ENCODE measurements at places on chromosomes 16 and 17.

- DNase-seq, result peak; percentile 7
Measured at GRCh38 chr16:75566758-75567255, 628 bp downstream of the GABARAPL2 start.

- peak; percentile 92 for DNase-seq
Measured at GRCh38 chr17:77425791-77426641, 285.2 kb downstream of the SEC14L1 start.

GRCh38 chr17:76452127-76452659, 759 bp downstream of the UBE2O start:
- DNase-seq, result no peak

DNA sequence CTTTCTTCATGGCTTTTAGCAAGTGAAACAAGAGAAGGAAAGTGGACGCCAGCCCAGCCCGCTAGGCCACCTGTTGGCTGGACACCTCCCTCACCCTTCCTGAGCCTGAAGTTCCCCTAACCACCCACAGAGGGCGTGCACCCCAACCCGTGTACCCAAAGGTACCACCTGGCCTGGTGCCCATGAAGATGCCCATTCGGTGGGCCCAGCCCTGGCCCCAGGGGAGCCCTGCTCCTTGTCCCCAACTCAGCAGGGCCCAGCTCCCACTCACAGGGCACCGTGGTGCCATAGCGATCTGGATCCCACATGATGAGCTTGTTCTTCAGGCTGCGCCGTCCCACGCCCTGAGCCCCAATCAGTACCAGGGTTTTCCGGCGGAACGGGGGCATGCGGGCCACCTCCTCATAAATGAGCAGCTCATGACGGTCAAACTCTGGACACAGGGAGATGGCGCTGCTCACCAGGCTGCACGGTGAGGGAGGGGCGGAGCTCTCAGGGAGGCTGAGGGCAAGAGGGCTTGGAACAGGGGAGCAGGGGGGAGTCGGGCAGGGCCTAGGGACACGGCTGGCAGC, 26.8 kb downstream of the MPP2 start:
- DNase-seq, result peak; percentile 77

GRCh38 chr16:17557949-17558348, 87.2 kb upstream of the XYLT1 start:
- no peak for DNase-seq

GRCh38 chr16:69520800-69521602, 44.8 kb upstream of the NFAT5 start:
- DNase-seq, result no peak

GRCh38 chr16:87835882-87836331, 33.4 kb downstream of the SLC7A5 start:
- DNase-seq, result no peak

DNA sequence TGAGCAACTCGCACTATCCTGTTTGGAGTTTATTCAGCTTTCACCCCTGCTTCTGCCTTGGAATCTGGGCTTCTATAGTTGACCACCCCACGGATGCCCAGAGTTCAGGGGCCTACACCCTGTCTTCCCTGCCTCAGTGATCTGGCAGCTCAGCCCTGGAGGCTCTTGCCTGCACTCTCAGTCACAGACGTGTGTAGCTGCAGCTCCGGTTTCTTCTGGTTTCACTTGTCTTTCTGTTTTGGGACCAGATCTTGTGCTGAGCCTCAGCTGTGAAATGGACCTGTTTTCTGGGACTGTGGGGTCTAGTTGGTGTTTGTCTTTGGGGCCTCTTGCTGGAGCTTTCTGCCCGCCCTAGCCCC, 5.8 kb downstream of the GPT2 start:
- DNase-seq, result no peak

GRCh38 chr16:51939378-51939871, 607.5 kb downstream of the TOX3 start:
- no peak for DNase-seq

DNA sequence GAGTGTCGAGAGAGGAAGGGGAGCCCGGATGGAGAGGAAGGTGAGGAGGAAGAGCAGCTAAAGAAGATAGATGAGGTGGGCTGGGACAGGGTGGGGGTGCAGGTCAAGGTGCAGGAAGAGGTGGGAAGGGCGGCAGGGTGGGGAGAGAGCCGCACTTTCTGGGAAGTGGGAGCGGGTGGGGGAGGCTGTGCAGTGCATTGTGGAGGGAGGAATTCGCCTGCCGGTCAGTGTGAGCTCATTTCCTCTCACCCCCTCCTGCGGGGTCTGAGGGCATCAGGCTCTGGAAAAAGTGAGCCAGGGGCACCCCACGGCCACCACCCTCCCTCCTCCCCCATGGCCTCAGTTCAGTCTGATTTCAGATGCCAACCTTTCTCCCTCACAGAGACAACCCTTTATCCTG, 2.5 kb upstream of the ARHGAP23 start:
- DNase-seq, result peak; percentile 66

- DNase-seq, result peak; percentile 73
Measured at GRCh38 chr16:58755989-58756649, 22.0 kb upstream of the GOT2 start.

- no peak for DNase-seq
Measured at GRCh38 chr16:5951486-5951885, 853.9 kb upstream of the EEF2KMT start.

DNA sequence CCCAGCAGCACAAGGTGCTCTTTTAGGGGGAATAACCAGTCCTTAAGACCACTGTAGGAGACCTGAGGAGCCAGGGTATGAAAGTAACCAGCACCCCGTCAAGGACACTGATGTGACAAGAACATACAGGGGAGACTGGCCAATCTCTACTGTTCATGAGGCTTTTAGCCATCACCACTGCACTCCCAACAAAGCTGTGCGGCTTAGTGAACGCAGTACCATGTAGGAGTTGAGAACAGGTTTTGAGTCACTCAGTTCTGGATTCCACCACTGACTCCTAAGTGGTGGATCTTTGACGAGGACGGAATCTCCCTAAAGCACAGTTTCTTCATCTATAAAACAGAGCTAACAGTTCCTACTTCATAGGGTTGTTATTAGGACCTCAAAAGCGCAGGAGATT, 26.8 kb downstream of the COG4 start:
- no peak for DNase-seq

GRCh38 chr16:30136971-30137605, 14.1 kb upstream of the MAPK3 start:
- DNase-seq, result no peak

DNA sequence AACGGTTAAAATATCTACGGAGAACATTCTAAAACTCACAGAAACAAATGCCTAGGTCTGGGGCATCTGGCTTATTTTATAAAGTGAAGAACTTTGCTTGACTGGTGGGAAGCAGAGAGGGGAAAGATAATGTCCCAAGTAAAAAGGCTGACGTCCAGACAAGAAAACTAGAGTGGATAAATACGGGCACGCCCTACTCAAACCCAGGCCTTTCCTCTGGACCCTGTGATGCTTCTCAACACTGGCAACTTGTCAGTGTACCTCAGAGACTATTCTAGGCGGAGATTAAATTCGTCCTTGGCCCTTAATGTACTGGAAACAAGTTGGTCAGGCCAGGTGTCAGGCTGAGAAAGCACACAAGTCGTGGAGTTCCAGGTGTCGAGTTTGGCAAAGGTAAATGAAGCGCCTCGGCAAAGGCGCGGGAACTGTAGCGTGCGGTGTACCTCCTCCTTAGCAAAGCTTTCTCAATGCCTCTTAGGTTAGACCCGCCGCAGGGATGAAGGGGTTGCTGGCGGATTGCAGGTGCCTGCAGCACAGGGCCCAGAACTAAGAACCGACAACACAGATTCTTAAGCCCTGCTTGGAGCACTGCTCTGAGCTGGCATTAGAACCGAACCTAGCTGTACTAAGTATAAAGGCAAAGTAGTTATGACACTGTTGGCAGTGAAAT, 668 bp upstream of the UNK start:
- DNase-seq, result no peak

All from urothelium cell line (cell line).